ENCODE measurements at places on chromosomes 5 and 9. TPM values are rescaled to one million over a fixed set of nuclear protein-coding genes. Genes with fewer than 3 reads are reported as not detected.

DNA sequence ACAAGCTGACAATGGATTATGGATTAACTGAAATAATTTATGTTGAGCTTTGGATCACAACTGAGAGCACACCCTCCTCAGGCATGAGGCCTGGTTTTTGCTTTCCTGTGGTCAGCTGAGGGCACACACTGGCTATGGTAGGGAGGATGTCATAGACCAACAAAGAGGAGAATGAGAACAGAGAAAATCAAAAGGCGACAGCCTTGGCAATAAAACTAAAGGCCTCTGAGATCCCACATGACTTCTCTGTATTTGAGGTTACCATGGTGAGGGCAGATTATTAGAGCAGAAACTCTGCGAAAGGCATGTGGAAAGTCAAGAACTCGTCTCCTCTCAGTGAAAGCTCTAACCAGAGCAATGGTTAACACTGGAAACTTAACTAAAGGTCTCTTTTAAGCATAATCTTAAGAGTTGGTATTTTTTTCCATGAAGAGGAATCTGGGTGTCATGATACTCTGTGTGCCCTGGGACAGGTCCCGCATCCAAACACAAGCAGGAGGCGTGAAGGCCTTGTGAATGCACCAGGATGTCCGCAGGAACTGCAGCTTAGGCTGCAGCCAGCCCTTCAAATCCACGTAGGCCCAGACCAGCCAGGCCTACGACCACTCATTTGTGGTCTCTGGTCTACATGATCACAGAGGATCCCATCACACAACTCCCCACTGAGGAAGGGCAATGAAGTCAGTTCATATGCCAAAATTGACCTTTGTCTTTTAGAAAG, 12.4 kb upstream of the MEIKIN start:
- H3K27me3 ChIP-seq, result no peaks in the 10 kb centered on the region
- peaks cover 13% of the 10 kb centered on the region for H3K36me3 ChIP-seq
- no peak overlapping the region for H3K4me3 ChIP-seq
- DNase-seq, result no peak
- no peak overlapping the region for H3K27ac ChIP-seq

Gene SPINK6
- total RNA-seq, result not detected

Gene IL33
- total RNA-seq, result not detected

DNA sequence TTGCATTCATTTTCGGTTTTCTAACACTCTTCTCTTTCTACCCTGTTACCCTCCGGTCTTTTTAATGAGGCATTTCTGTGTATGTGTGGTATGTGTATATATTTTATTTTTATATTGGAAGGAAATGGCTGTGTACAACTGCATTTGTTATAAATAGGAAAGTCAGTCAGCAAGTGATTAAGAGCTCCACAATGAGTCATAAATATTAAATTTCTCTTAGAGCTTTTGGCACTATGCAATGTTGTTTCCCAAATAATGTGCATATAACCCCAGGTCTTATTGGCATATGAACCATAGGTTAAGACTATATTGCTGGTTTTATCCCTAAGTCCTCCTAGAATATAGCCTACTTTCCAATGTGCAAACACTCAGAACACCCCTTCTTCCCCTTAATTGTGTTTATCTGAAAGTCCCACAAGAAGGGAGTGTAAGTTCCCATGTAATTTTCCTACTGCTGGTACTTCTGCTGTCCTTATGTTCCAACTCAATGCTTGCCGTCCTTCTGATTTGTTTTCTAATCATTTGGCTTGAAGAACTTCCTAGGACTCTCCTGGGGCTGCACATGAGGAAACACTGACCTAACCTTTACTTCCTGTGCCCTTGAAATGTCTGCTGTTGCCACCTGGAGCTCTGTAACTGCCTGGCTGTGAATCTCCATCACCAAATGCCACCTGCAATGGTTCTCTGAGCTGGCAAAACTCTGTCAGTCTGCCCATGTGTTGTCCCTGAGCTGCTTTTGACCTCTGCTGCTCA, 65.5 kb upstream of the PCSK5 start:
- H3K27ac ChIP-seq, result no peak overlapping the region
- DNase-seq, result no peak
- peaks cover 4% of the 10 kb centered on the region for H3K27me3 ChIP-seq
- H3K4me3 ChIP-seq, result no peak overlapping the region

DNA sequence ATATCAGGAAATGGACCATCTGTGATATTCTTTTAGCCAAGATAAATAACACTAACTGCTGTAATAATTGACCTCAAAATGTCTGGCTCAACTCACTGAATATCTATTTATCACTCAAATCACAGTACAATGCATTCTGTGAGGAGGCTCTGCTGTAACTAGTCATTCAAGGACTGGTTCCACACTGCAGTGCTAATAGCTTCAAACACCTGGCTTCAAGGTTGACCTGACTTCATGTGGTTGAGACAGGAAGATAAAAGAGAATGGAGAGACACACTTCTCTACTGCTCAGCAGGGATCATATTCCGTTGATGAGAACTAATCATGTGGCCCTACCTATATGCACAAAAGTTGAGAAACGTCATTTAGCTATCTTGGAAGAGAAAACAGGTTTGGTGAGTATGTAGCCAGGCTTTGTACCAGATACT, 3.4 kb upstream of the RHOBTB3 start:
- H3K27ac ChIP-seq, result no peak overlapping the region
- peaks cover 4% of the 10 kb centered on the region for H3K36me3 ChIP-seq
- H3K4me3 ChIP-seq, result no peak overlapping the region
- H3K27me3 ChIP-seq, result peaks cover 60% of the 10 kb centered on the region
- DNase-seq, result no peak

DNA sequence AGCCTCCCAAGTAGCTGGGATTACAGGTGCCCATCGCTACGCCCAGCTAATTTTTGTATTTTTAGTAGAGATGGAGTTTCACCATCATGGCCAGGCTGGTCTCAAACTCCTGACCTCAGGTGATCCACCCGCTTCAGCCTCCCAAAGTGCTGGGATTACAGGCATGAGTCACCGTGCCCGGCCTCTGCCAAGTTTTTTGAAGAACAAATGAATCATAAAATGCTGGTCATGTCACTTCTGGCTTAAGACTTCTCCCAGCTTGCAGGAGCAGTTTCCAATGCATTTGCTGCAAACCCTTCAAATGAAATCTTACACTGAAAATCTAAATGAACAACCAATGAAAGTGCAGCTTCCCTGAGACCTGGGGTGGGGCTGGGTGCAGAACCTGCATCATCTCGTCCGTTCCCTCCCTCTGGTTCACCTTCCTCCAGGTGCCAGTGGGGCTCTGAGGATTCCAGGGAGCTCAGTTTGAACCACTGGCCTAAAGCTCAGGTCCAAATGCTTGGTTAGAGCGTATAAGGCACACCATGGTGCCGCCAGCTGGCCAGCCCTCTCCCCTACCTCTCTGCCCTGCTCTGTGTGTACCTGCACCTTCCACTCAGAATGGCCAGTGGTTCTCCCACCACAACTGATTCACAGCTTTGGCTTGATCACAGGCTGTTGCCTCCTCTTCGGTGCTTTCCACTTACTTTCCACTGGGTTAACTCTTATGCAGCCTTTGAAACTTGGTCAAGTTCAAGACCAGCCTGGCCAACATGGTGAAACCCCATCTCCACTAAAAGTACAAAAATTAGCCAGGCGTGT, 39.8 kb upstream of the FUBP3 start:
- peaks cover 8% of the 10 kb centered on the region for H3K4me1 ChIP-seq
- H3K4me3 ChIP-seq, result no peak overlapping the region
- H3K36me3 ChIP-seq, result no peaks in the 10 kb centered on the region
- no peak overlapping the region for H3K27ac ChIP-seq
- peaks cover 47% of the 10 kb centered on the region for H3K27me3 ChIP-seq

Gene GKAP1
- 4.3 TPM for total RNA-seq

DNA sequence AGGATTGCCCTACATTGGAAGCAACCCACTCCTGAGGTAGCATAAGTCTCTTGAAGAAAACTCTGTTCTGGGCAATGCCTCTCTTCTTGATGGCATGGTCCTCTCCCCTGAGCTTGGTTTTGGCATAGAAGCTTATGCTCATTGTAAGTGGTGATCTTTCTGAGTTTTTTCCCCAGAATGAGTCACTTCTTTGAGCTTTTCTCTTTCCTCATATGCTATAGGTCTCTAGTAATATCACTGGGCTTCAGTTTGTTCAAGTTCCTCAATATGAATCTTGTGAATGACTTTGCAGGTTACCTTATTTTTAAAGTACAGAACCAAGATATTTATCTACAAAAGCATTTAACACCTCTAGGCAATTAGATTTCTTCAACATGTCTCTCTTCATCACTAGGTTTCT, 76.5 kb upstream of the ATG10 start:
- H3K27me3 ChIP-seq, result no peaks in the 10 kb centered on the region
- H3K4me3 ChIP-seq, result no peak overlapping the region
- H3K36me3 ChIP-seq, result peaks cover under 1% of the 10 kb centered on the region
- no peaks in the 10 kb centered on the region for H3K4me1 ChIP-seq
